ENCODE measurements at places on chromosomes 1 and 21.
A peak's percentile ranks its signal among the peaks of the same experiment; 100 is the strongest.

DNA sequence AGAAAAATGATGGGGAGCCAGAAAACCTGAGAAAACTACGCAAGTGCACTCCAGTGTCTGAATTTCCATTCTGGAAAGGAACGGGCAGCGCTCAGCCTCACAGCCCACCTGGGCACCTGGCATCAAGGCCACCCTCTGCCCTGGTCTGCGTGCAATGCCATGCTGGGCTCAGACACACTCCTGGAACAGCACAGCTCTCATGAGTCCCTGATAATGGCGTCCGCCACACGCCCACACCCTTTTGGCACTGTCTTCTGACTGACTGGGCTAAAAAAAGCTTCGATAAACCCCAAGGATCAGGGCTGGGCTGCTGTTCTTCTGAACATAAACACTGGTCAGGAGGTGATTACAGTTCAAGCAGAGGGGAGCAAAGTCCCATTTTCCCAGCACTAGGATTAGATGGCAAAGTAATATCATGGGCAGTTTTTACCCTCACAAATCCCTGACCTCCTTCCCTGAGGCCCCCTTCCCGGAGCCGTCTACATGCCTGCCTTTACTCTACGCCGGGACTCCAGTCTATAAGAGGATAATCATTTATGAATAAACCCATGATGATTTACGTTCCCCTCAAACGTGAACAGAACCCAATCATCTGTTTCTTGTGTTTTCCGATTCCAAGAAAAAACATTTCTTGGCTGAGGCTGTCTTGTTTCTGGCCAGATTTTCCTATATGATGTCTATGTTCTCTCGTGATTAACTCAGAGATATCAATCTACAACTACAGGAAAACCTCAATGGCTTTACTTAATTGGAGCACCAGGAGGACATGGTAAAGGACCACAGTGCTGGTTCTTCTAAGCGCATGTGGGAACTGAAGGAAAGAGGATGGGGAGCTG is 22.6 kb downstream of the RCAN1 start:
- DNase-seq, result no peak

- DNase-seq, result peak; percentile 16
Measured at GRCh38 chr1:42922687-42923366, 35.8 kb downstream of the SLC2A1 start.

DNA sequence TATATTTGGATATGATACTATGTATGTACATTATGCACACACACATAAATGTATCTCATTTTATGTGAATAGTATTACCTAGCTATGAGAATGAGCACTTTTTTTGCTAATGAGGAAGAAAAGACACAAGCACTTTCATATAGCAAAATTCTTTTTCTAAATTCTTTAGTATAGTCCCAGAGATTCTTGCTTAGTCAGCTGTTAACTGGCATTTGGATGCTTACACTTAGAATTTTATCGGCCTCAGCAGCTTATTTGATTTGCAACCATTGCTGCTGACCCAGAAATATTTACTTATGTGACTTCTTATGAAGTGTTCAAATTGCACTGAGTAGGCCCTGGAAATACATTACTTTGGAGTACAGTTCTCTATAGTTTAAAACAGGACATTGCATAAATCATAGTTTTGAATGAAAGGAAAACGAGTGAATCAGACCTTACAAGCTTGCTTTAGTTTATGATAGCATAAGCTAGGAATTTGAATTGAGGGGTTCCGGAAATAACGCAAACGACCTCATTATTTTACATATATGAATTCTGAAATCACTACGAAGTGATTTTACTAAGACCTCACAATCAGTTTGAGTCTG is 653.9 kb upstream of the NEGR1 start:
- DNase-seq, result no peak

GRCh38 chr1:2128189-2128901 is 66.2 kb downstream of the FAAP20 start:
- DNase-seq, result no peak

GRCh38 chr1:28110555-28110954 is 22.1 kb upstream of the EYA3 start:
- no peak for DNase-seq

DNA sequence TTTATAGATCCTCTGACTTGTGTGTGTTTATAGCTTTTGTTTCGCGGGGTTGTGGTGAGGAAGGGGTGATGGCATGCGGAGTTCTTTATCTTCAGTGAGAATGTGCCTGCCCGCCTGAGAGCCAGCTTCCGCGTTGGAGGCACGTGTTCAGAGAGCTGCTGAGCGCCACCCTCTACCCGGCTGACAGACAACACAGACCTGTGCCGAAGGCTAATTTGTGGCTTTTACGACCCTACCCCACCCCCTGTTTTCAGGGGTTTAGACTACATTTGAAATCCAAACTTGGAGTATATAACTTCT is 14.4 kb upstream of the CD101 start:
- DNase-seq, result no peak

DNA sequence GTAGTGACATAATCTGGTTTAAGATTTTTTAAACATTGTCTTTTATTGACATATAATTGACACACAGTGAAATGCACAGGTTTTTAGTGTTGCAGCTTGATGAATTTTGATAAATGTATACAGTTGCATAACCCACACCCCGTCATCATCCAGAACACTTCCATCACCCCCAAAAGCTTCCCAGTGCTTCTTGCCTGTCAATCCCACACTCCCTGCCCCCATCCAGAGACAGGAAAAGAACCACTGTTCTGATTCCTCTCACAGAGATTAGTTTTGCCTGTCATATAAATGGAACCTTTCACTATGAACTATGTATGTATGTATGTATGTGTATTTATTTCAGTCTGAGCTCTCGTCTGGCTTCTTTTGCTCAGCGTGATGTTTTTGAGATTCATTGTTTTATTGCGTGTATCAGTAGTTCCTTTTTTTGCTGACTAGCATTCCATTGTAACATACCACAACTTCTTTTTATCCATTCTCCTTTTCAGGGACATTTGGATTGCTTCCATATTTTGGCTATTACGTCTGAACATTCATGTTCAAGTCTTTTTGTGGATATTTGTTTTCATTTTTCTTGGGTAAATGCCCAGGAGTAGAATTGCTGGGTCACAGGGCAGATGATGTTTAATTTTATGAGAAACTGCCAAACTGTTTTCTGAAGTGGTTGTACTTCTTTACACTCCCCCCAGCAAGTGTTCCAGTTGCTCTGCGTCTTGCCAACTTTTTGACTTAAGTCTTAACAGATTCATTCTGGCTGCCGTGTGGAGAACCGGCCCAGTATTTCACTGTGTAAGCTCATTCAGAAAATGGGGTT is 8.7 kb downstream of the UBIAD1 start:
- no peak for DNase-seq

- no peak for DNase-seq
Measured at GRCh38 chr1:85940656-85941306, 215.8 kb downstream of the COL24A1 start.

DNA sequence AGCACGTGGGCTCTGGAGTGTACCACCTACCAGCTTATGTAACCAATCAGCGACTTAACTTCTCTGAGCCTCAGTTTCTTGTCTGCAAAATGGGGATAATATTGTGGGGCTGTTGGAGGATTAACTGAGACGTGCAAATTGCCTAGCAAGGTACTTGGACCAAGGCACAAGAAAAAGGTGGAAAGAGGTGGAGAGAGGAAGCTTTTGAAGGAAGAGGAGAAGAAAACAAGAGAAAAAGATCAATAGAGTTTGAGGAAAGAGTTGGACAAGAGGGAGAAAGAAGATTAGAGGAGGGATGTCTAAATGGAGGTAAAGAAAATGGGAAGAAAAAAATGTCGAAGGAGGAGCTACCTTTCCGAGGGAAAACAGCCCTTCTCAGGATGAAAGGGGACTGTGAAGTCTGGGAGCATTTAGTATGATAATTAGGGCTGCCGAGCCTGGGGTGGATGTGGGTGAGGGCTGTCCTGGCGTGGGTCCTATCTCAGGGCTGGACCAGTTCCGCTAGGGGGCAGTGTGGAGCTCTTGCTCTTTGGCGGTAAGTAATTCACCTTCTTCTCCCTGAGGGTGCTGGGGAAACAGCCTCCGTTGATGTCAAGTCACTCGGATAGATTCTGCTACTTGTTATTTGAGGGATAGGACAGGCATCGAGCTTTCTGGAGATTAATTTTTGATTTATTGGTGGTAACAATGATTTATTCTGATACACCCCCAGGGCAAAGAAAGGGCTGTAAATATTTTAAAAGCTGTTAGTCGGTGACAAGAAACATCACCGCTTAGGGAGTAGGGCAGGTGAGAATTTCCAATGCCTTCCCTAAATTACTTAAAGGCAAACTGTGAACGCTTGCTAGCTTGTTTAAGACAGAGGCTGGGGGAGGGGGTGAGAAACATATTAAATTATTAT is 79.0 kb upstream of the NFASC start:
- DNase-seq, result no peak

DNA sequence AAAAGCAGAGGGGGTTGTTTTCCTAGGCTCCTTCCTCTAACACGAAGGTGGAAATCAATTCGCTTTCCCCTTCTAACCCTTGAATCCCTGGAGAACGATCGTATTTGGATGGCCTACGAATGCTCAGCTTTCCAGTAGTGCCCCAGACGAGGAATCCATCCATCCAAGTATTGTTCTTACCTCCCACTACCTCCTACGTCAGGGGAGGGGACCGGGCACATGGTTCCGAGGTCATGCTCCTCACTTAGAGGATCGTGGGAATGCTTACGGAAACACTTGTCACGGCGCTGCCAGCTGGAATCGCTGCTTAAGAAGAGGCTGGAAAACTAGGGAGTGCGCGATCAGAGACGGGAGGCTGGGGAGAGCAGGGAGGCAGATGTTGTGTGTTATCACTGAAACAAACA is 47.4 kb downstream of the CAPZB start:
- DNase-seq, result no peak

DNA sequence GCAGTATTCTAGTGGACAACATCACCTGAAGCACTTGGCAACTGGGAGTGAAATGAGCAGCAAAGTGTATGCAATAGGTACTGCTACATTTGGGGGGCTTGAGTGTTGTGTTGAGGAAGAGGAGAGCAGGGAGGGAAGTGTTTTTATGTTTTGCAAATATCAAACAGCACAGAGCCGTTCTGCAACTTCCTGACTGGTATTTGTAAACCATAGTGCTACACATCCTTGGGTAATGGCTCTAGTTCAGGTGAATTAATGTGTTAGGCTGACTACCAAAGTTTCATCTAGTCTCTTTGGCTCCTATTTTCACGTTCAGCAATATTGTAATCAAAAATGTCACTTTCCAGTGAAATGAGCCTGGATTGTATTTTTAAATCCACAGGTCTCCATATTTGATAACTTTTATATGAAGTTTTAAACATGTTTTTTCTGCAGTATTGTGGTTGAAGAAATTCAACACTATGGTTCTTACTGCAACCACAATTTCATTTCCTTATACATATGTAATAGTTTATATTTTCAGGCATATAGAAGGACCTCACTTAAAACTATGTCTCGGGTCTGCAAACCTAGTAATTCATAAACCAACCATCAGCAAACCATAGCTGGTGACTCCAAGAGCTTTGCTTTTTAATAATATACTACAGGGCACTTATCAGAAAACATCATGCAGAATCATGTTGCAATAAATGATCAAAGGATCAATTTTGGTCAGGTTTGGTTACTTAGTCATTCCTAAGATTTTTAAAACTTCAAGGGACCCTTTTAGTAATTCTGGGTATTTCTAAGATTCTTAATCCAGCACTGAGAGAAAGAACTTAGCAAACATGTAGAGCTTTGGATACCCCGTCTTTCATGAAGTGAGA is 18.8 kb downstream of the ZBTB37 start:
- DNase-seq, result no peak

DNA sequence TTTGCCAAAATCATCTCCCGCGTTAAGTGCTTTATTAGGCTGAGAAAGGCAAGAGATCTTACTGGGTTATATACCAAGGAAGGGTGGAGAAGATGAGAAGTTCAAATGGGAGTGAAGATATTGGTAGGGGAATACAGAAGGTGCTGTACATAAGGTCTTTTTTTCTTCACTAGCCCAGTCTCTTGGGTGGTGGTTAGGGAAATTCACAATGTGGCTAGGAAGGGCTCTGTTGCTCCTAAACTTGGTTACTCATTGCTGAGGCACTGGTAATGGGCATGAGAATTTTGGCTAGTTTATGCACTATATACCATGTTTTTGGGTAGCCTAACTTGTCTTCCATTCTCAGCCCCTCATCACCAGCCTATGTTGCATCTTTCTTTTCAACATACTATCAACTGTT is 50.6 kb downstream of the LHX4 start:
- DNase-seq, result no peak

DNA sequence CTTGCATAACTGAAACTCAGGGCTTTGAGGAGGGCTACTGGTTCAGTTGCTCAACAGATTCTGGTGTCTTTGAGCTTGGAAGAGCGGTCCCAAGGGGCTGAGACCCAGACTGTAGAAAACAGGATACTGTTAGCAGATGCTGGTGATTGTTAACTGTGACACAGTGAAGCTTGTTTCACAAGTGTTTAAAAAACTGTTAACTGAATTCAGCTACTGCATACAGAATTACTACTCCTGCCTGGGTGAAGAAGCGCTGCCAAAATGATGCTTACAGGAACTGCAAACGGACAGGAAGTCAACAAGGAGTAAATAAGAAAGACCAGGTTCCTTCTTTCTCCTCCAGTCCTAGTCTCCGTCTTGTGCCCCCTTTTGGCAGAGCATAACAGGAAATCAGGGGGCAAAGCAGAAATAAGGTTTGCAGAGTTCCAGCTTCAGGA is 195.3 kb upstream of the USP25 start:
- no peak for DNase-seq

GRCh38 chr1:192814805-192815204 is 6.0 kb downstream of the RGS2 start:
- DNase-seq, result no peak

- DNase-seq, result no peak
Measured at GRCh38 chr1:54158071-54158470, 5.3 kb upstream of the CDCP2 start.

DNA sequence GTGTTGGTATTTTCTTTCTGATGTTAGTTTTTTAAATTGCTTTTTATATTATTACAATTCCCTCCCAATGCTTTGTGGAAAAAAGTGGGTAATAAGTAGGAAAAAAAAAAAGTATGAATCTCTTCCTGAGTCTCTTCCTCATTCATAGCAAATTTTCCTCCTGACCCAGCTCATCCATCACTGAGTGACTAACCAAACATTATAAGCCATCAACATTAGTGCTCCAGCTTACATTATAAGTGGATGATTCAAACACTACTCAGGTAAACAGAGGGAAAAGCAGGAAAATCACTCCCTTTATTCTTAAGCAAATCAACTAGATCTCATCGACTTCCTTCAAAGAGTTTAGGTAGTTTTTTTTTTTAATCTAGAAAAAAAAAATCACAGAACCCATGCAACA is 15.4 kb upstream of the SAMD13 start:
- no peak for DNase-seq

Data from NCI-H187 treated with DMSO at 0.1 percent for 48 hours (cell line).